ENCODE measurements at places on chromosomes 5 and 9.

GRCh38 chr9:23842565-23843129 lies 16.6 kb upstream of the ELAVL2 start:
- no peak for DNase-seq

DNA sequence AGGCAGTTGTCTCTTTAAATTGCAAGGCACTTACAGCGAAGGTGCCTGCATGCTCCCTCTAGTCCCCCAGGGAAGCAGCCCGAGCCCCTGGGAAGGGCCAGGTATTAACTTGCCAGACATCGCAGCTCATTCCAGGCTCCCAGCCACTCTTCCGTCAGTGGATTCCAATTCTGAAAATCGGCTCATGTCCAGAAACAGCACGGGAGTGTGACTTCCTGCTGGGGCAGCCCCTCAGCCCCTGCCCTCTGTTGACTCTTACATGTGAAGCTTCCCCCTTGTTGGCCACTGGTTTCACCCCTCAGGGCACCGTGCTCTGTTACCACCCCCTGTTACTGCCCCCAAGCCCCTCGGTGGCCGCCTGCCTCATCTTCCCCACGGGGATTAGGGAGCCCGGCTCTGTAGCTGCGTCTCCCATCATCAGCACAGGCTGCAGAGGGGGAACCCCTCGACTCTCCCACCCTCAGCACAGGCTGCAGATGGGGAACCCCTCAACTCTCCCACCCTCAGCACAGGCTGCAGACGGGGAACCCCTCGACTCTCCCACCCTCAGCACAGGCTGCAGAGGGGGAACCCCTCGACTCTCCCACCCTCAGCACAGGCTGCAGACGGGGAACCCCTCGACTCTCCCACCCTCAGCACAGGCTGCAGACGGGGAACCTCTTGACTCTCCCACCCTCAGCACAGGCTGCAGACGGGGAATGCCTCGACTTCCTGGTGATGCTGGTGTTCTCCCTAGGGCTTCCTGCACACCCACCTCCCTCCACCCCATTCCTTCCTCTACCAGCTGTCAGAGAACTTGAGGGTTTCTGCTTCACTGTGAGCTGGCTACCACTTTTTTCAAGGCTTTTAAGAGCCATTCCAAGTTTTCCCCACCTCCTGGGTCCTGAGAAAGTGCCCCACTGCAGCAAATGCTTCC lies 11.1 kb upstream of the CACNA1B start:
- no peak for DNase-seq

- DNase-seq = no peak
Measured at GRCh38 chr9:130825351-130825651, 9.8 kb upstream of the ABL1 start.

GRCh38 chr5:172941067-172941516 lies 18.1 kb upstream of the RPL26L1 start:
- no peak for DNase-seq

DNA sequence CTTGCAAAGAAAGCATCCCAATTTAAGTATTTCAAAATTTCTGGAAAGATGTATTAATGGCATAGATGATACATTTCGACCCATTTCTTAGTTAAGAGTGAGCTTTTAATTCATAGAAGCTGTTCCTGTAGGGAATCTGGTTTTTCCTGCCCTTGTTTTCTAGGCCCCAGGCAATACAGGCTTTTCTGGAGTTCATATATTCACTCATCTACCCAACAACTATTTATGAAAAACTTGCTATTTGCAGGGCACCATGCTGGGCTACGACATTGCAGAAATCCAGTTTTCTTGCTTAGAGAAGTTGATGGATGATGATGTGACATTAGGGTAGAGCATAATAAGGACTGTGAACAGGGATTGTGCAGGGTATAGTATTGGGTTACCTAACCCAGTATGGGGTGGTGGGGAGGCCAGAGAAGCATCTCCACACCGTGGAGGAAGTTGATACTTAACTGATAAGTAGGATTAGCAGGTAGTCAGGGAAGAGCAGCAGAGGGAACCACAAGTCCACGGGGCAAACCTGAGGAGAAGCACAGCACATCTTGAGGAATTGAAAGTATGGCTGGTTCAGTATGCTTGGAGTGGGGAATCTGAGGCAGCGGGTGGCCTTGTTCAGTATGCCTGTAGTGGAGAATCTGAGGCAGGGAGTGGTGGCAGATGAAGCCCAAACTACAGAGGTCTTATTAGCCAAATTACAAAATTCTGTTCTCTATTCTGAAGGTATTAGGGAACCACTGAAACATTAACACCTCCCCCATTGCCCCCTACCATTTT lies 247.5 kb downstream of the ARRDC3 start:
- no peak for DNase-seq

GRCh38 chr9:77087506-77087905 lies 68.1 kb downstream of the FOXB2 start:
- DNase-seq = no peak

GRCh38 chr5:159088371-159088770 lies 11.3 kb downstream of the EBF1 start:
- DNase-seq = no peak

DNA sequence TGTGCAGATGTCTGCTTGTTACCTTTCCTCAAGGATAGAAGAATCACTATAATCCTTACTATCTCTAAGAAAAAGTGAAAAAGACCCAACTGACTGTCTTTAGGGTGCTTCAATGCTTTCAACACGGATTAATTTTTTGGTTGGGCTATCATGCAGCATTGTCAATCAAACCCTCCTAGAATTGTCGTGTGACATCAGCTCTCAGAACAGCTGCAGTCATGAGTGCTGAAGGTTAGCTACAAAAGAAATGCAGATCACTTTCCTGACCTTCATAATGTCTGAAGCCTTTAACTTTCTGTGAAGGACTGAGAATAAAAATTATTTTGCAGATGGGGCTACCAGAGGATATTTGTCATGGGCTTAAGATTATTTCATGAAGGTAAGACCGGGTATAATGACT lies 107.9 kb upstream of the EFNA5 start:
- no peak for DNase-seq

GRCh38 chr5:115333164-115333563 lies 36.7 kb upstream of the CCDC112 start:
- DNase-seq = no peak

GRCh38 chr9:116844621-116845020 lies 157.5 kb downstream of the TRIM32 start:
- DNase-seq = no peak

DNA sequence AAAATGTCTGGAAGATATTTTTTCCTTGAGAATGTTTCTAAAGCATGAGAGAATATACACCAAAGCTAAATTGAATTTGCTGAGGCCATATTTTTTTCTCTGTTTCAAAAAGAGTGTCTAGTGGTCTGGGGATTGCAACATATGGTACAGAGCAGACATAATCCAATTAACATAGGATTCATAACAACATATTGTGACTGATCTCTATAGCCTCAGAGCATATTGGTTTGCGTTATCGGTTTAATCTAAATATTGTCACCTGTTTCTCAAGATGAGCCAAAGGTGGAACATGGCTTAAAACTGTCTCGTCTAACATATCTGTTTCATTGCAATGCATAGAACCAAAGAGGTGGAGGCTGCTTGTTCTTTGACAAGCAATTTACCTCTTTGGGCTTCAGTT lies 3.9 kb downstream of the PPP3R2 start:
- no peak for DNase-seq

- DNase-seq = no peak
Measured at GRCh38 chr9:13118313-13118712, 161.2 kb downstream of the MPDZ start.

- no peak for DNase-seq
Measured at GRCh38 chr5:20420991-20421595, 433.1 kb upstream of the CDH18 start.

DNA sequence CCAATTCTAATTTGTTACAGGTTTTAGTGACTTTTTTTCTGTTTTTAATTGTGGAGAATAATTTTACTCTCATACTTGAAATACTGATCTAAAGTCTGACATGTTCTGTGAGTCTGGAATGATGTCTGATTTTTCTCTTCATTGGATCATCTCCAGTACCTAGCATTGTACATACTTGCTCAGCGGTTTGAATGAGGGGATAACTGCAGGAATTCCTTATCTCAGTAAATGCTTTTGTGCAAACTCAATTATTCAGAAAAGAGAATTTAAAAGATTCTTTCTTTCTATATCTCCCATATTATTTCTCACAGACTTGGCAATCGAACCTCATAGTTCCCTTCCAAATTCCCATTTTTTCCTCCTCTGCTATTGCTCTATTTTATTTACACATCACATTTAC lies 397.9 kb upstream of the SGCD start:
- DNase-seq = no peak

GRCh38 chr9:82273121-82273520 lies 284.5 kb downstream of the SPATA31D1 start:
- no peak for DNase-seq

GRCh38 chr9:119033596-119033995 lies 335.6 kb downstream of the BRINP1 start:
- DNase-seq = no peak
